ENCODE measurements at places on chromosomes 2 and 18. TPM values are rescaled to one million over a fixed set of nuclear protein-coding genes. Genes with fewer than 3 reads are reported as not detected.

GRCh38 chr2:151978709-151979108 lies 120.1 kb downstream of the CACNB4 start:
- DNase-seq: no peak

- no peak for DNase-seq
Measured at GRCh38 chr2:234955091-234955591, 3.3 kb downstream of the SH3BP4 start.

- no peak for DNase-seq
Measured at GRCh38 chr2:160175169-160176134, 24.6 kb downstream of the ITGB6 start.

DNA sequence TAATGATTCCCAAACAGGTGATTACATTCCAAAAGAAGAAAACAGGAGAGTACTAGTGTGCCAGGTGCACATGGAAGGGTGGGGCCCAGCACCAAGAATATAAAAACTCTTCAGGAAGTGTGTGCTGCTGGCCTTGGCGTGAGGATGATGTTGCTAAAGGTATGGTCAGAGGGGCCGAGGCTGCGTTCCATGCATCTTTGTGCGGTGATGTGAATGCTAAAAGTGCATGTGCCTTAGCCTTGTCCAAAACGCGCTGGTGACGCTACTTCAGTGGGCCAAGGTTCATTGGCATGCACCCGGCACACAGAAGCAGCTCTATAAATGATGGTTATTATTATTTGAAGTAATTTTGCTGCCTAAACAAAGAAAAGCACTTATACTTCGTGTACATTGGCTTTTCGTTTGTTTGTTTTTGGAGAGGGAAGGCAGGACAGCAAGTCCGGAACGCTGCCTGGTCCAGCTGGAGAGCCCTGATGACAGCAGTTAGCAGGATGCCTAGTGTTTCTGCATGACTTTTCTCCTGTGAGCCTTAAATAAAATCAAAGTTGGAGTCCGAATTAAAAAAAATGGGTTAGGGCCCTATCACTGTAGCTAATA lies 2.9 kb downstream of the ALKAL2 start:
- DNase-seq: no peak

The CCDC85A gene
- 0.19 TPM for total RNA-seq

Measured in HT1080 (cell line).